G401 (cell line): ENCODE measurements at places on chromosomes 3 and 15. TPM values are rescaled to one million over a fixed set of nuclear protein-coding genes. Genes with fewer than 3 reads are reported as not detected.

ANKRD34C gene
- total RNA-seq: not detected in 2 replicates

SLC38A3 gene
- 1.1 and 3.0 TPM in 2 replicates for total RNA-seq

ZPLD1 gene
- not detected in 2 replicates for total RNA-seq

MITF gene
- total RNA-seq: 81.7 and 116 TPM in 2 replicates

MEIS2 gene
- total RNA-seq: 80.4 and 103 TPM in 2 replicates
